ENCODE measurements at places on chromosomes 1 and 21.

- DNase-seq = no peak
Measured at GRCh38 chr1:211625040-211625439, 46.1 kb upstream of the SLC30A1 start.

- DNase-seq = no peak
Measured at GRCh38 chr1:107535091-107535490, 394.3 kb downstream of the NTNG1 start.

GRCh38 chr1:176638713-176639526 is 175.9 kb downstream of the PAPPA2 start:
- DNase-seq = no peak

DNA sequence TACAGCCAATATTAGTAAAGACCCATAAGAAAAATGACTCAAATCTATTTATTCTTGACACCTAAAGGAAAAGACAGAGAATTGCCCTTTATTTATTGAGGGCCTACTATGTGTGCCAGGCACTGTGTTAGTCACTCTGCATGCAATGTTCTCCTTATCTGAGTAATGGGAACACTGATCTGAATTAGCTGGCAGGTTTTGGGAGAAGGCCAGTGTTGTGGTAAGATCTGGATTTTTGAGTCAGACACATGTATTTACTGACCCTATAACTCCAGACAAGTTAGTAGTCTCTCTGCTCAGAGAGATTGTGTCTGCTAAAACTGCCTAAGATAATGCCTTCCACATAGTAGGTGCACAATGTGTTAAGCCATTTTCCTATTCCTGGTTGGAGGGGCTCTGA is 17.3 kb downstream of the LCE4A start:
- no peak for DNase-seq

DNA sequence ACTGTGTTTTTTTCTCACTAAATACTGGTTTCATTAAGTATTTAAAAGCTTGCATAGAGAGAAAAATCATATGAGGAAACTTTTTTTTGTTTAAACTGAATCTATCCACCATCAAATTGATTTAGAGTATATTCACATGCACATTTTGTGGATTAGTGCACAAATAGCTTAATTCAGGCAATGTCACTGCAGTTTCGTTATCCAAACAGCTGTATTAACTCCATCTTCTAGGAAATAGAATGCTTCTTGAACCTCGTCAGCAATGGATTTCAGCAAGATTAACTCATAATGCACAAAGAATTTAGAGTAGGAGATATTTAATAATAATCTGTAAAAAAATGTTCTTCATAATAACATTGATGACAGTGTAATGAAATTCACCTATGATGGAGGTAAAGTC is 37.5 kb downstream of the NEXN start:
- DNase-seq = no peak

DNA sequence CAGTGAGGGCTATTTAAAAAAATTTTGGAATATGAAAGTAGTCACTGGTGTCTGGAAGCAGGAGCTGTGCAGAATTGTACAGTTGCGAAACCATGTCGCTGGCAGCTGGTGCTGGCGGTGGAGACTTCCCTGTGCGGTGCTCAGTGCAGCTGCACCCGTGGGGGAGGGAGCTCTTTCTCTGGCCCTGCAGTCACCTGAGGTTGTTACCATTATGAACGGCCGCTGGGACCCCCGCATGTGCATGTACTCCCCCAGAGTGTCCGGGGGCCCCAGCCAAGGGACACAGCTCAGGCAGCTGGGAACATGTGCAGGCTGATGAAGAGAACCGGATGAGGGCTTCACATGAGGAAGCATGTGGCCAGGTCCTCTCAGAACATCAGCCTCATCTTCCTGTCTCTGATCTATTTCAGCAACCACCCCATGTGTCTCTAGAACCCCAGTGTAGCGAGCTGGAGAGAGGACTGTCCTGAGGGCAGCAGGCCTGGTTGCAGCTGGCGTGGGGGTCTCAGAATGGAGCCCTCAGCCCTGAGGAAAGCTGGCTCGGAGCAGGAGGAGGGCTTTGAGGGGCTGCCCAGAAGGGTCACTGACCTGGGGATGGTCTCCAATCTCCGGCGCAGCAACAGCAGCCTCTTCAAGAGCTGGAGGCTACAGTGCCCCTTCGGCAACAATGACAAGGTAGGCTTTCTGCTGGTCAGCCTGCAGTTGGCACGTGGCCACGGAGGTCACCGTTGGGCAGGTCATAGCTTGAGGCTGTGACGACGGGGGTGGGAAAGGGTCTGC is at the start of gene TRPM2:
Gene TRPM2, plus strand, starts transcription at position 431 of the 780 bp plus-strand sequence. Its CDS starts 80 bp downstream, at position 511.
- no peak for DNase-seq

DNA sequence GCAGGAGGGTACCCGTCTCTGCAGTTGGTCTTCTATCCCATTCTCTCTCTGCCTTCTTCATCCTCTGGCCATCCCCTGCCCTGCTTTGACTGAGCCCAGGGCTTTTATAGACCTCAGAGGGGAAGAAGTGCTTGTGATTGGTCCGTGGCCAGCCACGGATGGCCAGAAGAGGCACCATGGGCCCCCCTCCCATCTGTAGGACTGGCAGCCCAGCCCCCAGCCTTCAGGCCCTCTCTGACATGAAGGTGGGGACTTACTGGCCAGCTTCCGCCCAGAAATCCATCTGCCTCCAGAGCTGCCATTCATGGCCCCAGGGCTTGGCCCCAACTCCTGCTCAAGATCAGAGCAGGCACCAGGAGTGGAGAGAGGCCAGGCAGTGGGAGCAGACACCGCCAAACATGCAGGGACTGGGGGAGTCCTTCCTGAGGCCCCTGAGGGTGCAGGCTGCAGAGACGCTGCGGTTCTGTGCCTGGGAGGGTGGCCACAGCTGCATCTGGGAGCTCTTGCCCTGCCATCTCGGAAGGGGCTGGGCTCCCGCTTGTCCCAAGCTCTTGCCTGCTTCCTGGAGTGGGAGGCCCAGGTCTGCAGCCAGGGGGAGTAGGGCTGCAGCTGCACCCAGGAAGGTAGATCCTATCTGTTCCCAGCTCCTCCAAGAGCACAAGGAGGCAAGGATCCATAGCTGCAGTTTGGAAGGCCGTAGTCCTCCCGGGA is 698.6 kb upstream of the B3GALT2 start:
- DNase-seq = no peak

GRCh38 chr1:114756949-114757454 is 782 bp downstream of the CSDE1 start:
- no peak for DNase-seq

DNA sequence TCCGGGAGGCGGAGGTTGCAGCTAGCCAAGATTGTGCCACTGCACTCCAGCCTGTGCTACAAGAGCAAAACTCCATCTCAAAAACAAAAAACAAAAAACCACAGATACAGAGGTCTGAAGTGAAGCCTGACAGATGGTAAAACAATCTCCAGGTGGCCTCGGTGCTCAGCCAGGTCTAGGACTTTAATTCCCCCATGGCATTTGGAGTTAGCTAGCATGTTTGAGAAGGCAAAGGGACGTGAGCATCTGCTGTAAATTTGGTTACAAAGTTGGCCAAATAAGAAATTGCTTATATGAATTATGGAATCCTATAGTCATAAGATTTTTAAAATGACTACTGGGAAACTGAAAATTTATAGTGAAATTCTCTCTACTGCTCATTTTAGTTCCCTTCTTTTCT is 98.3 kb upstream of the FMN2 start:
- no peak for DNase-seq

DNA sequence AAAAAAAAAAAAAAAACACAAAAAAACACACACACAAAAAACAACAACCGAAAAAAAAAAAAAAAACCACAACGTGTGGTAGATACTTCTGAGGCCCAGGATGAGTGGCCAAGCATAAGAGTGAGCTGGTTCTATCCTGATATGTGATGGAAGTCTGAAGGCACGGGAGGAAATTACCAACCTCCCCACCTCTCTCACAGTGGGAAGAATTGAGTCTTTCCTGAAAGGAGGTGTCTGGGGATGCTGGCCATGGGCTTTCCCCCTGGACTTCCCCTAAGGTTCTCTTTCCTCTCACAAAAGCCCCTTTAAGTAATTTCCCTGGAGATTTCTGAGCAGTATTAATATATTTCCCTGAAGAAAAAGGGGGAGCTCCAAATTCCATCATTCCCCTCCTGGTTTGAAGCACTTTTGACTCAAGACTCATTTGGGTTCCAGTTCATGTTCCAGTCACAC is 5.2 kb downstream of the TMCC2 start:
- DNase-seq = no peak
